Activated CD4-positive, alpha-beta T cell treated with anti-CD3 and anti-CD28 coated beads, Interleukin-2, amount 10 ng/mL, durations not matched to agents 7 days and 5 days (primary cell): ENCODE measurements at places on chromosomes 4 and X.
A peak's percentile ranks its signal among the peaks of the same experiment; 100 is the strongest.

- DNase-seq, result no peak
These were observed 10.3 kb downstream of the HCFC1 start for GRCh38 chrX:153961292-153961691.

DNA sequence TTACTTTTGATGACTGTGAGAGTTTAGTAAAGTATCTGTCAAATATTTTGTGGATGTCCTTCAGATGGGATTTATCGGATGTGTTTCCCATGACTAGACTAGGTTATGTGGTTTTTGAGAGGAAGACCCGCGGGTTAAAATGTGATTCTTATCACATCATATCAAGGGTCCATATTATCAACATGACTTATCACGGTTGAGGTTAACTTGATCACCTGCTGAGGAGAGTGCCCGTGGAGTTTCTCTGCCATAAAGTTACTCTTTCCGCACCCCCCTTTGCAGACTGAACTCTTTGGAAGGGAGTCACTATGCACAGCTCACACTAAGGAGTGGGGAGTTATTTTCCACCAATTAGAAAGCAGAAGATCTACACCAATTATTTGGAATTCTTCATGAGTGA lies 38.7 kb downstream of the GLRB start:
- no peak for DNase-seq

GRCh38 chr4:85084371-85085094 lies 118.0 kb upstream of the WDFY3 start:
- DNase-seq, result peak; percentile 48

DNA sequence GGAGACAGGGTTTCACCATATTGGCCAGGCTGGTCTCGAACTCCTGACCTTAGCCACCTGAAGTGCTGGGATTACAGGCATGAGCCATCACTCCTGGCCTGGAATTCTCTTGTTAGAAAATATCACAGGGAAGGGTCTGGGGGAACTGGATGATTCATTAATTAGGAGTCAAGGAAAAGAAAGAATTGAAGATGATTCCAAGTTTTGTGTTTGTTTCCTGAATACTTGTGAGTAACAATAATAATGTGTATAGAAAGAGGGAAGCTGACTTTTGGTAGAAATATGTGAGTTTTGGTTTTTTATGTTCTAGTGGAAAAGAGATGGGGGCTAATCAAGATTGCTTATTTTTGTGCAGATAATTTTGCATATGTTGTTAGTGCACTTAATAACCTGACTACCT lies 77.3 kb upstream of the CLNK start:
- DNase-seq, result no peak

DNA sequence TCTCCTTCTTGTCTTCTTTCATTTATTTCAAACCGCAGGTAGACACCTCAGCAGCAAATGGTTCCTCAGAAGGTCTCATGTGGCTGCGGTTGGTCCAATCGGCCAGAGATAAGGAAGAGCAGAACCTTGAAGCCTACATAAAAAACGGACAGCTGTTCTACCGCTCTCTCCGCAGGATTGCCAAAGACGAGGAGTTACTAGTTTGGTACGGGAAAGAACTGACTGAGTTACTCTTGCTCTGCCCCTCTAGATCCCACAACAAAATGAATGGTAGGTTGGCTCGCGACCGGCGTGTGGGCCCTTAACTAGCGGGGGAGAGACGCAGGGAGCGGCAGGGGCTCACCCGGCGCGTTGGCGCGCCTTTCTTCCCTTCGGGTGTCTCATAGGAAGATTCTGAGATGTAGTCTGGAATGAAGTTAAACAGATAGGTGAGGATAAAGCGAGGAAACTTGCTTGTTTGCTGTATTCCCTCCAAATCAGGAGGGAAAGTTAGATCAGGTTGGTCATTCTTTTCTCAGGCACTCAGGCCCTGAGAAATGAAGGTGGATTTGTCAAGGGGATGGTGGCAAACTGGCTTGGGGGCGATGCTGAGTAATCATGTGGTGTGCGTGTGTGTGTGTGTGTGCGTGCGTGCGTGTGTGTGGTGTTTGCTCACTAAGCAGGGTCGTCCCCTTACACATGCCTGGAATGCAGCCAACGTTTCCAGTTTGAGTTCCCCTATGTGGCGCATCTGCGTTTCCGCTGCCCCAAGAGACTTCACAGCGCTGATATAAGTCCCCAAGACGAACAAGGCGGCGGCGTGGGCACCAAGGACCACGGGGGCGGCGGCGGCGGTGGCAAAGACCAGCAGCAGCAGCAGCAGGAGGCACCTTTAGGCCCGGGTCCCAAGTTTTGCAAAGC lies 4.2 kb downstream of the PRDM8 start:
- DNase-seq, result peak; percentile 37

DNA sequence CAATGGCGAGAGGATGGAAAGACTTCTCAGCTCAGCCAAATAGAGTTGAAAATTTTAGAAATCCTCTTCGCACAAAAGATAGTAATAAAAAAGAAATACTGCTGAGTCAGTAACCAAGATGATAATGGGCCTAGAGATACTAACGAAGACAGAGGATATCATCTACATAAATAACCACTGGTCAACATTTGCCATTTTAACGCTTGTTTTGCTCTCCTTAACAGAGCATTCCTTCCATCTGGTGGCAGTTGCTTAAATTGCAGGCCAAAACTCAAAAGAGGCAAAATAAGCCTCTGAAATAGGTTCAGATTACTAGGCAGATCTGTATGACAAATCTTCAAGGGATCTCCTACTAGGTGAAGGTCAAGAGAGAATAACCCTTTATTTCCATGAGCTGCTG lies 51.7 kb upstream of the MCF2 start:
- DNase-seq, result no peak

- DNase-seq, result no peak
These were observed 116.4 kb upstream of the IGSF1 start for GRCh38 chrX:131405497-131405896.

DNA sequence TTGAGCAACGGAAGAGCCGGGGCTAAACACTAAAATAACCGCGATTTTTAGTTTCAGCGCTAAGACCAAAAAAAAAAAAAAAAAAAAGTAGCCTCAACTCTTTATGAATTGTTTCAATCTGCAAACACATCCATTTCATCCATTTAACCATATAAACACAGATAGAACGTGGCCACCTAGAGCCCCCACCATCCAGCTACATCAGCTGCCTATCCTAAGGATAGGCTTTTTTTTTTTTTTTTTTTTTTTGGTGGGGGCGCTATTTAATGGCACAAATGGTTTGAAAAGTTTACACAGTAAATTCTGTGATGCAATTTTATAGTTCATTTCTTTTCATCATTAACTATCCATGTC lies 492 bp upstream of the HDAC8 start:
- no peak for DNase-seq

DNA sequence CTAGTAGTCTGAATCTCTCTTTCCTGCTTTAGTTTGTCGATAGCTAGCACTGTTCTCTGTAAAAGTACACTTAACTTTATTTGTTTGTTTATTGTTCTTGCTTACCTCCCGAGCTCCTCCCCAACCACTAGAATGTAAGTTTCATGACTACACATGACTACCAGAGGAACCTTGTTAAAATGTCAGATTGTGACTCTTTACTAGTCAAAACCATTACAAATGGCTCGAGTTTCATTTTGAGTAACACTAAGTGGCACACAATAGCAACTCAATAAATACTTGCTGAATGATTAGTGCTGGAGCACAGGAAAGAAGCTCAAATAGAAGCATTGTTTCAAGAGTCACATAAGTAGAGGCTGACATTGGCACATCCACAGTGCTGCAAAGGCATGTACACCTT lies 116.1 kb downstream of the MAPK10 start:
- DNase-seq, result no peak
